M059J (cell line): ENCODE measurements at places on chromosomes 13 and 19. TPM values are rescaled to one million over a fixed set of nuclear protein-coding genes. Genes with fewer than 3 reads are reported as not detected.

C1QTNF9B gene
- total RNA-seq, result not detected in 2 replicates

CADM4 gene
- 1.5 and 4.0 TPM in 2 replicates for total RNA-seq

CACNG6 gene
- 0.07 and 0.12 TPM in 2 replicates for total RNA-seq

GZMM gene
- 0.84 and 1.6 TPM in 2 replicates for total RNA-seq

EPN1 gene
- 27.7 and 102 TPM in 2 replicates for total RNA-seq

BRSK1 gene
- total RNA-seq, result 0.17 and 2.7 TPM in 2 replicates

OR7E24 gene
- not detected in 2 replicates for total RNA-seq

CTXN1 gene
- 6.7 and 10.1 TPM in 2 replicates for total RNA-seq

ZNF221 gene
- total RNA-seq, result 3.6 and 7.2 TPM in 2 replicates

CEACAM19 gene
- total RNA-seq, result 1.2 and 1.8 TPM in 2 replicates

ZNF790 gene
- 3.5 and 7.2 TPM in 2 replicates for total RNA-seq
